ENCODE measurements at places on chromosomes 7 and 10.

- no peak for DNase-seq
Measured at GRCh38 chr7:5683280-5683670, 98.2 kb downstream of the RNF216 start.

DNA sequence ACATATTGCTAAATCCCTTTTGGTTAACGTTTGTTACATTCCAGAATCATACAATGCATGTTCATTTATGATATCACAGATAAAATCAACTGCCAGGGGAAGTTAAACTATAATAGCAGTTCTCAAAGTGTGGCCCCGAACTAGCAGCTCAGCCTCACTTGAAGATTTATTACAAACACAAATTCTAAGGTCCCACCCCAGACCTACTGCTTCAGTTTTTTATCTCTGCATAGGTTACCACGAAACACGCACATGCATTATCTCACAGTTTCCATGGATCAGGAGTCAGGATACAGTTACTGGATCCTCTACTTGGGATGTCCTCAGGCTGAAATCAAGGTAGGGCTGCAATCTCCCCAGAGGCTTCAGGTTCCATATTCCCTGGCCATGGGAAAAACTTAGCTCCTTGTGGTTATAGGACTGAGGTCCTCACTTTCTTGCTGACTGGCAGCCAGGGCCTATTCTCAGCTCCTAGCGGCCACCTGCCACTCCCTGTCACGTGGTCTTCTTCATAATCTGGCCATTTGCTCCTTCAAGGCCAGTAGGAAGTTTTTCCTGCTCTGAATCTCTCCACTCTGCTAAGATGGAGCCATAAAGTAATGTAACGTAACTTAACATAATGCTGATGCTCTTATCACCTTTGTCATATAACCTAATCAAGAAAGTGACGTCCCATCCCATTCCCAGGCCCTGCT is 50.5 kb upstream of the YAE1 start:
- DNase-seq: no peak

DNA sequence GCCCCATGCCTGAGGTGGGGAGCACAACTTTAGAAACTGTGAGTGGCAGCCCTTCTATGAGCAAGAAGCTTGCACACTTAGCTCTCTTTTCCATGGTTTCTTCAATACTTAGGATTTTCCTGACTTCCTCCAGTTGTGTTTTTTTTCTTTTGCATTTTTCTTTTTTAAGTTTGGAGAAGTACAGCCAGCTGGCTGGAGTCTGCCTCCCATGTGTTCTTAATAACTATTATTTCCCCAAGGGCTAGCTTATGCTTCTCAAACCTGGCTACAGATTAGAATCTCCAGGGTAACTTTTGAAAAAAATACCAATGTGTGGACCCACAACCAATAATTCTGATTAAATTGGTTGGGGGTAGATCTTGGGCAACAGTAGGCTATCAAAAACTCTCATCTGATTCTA is 37.4 kb upstream of the MEOX2 start:
- DNase-seq: no peak

- no peak for DNase-seq
Measured at GRCh38 chr7:46156086-46156485, 235.0 kb upstream of the IGFBP3 start.

GRCh38 chr7:102875700-102876295 is 37.0 kb upstream of the LRRC17 start:
- no peak for DNase-seq

DNA sequence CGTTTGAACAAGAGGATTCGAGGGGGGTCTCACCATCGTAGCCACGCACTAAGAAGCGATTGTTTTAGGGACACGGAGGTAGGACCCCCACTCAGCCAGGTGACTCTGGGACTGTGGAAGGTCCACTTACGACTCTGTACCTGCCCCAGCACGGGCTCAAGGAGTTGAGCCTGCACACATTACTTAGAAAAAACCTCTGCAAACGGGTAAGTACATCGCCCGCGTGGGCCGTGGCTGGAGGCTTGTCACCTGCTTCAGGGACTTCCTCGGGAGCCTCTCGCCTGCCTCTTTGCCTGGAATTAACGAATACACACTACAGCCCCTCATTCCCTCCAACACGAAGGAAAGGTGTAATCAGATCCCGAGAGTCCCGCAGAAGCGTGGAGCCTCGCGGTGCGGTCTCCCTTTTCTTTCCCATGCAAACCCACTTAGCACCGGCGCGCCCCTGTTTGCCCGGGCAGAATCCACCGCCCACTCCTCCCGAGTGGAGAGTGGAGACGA is 826 bp downstream of the PODXL start:
- no peak for DNase-seq

- DNase-seq: no peak
Measured at GRCh38 chr7:24216576-24217125, 67.3 kb upstream of the NPY start.

All from effector CD8-positive, alpha-beta T cell (primary cell).